ENCODE measurements at places on chromosomes 13 and 19. TPM values are rescaled to one million over a fixed set of nuclear protein-coding genes. Genes with fewer than 3 reads are reported as not detected.

GRCh38 chr13:69477451-69477850, 630.2 kb upstream of the ATXN8OS start:
- DNase-seq, result no peak

GRCh38 chr13:74077375-74077774, 56.8 kb downstream of the KLF12 start:
- DNase-seq, result no peak

GRCh38 chr13:25958986-25959385, 92.8 kb downstream of the SHISA2 start:
- no peak for DNase-seq

- DNase-seq, result no peak
Measured at GRCh38 chr13:111402441-111402840, 82.0 kb downstream of the TEX29 start.

DNA sequence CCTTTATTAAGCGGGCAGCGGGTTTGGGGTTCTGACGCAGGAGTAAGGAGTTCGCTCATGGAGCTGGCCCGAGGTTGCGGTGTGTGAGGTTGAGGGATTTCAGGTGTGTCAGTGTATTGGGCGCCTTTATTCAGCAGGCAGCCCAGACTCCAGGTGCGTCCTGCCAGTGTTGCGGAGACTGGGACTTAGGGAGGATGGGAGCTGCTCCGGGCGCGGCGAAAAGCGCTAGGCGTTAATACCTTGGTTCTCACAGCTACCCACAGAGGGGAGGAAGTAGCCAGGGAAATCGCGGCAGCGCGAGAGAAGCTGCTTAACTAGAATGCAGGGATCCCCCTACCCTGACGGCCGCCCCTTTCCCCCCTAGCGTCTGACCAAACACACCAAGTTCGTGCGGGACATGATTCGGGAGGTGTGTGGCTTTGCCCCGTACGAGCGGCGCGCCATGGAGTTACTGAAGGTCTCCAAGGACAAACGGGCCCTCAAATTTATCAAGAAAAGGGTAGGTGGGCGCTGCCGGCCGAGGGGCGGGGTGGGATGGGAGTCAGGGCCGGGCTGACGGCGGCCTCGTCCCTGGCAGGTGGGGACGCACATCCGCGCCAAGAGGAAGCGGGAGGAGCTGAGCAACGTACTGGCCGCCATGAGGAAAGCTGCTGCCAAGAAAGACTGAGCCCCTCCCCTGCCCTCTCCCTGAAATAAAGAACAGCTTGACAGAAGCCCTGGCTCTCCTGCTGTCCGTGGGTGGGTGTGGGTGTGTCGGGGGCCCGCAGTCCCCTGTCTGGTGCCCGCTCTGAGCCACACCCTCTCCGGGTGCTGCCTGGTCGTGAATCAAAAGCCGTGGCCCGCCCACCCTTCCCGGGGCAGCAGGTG, 1.1 kb downstream of the RPL36 start:
- peak; percentile 74 for DNase-seq

Gene DHX34
- 24.3 TPM for total RNA-seq

Gene NLRP9
- total RNA-seq, result not detected

GRCh38 chr19:47210689-47211316, 20.2 kb downstream of the BBC3 start:
- DNase-seq, result peak; percentile 85

- DNase-seq, result no peak
Measured at GRCh38 chr19:30165228-30165813, 206.9 kb upstream of the ZNF536 start.

Gene SLC15A1
- total RNA-seq, result not detected

Gene ZNF888
- total RNA-seq, result 15.3 TPM

- no peak for DNase-seq
Measured at GRCh38 chr13:60689571-60689970, 292.6 kb downstream of the TDRD3 start.

DNA sequence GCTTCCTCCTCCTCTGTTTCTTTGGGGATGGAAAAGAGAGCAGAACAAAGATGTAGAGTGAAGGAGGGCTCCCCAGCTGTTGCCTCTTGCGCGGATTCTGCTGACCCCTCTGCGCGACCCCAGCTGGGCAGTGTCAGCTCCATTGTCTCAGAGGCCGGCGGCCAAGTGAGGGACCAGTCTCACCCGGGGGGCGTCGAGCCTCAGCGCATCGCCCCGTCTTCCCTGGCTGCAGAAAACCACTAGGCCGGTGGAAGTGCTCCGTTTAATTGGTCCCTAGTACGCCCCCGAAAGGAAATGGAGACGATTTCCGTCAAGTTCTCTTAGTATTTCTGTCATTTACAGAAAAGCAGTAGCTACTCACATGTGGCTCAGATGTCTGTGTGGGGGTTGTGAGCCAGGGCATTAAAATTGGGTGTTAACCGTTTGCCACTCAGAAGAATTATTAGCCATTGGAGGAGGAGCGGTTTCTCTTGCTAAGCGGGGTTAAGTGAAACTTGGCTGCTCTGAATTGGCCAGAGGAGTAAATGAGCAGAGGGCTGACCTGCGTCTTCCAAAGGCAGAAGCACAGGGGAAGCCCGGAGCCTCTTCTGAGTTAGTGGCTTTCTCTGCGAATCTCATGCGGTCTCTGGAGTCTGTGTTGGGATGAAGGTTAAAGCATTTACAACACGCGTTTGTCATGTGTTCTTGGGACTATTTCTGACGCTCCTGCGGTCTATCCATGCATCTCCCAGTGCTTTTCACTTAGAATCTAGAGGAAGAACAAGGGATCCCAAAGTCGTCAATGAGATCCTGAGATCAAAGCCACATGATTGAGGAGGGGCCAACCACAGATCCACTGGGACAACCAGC, 132.8 kb upstream of the MYO16 start:
- no peak for DNase-seq

- no peak for DNase-seq
Measured at GRCh38 chr19:14159059-14159458, 22.7 kb upstream of the ASF1B start.

Gene SCEL
- total RNA-seq, result not detected

Gene TRPC4
- total RNA-seq, result not detected

Gene PTBP1
- 304 TPM for total RNA-seq

Gene IGFL2
- not detected for total RNA-seq

- DNase-seq, result no peak
Measured at GRCh38 chr19:46478356-46478986, 7.1 kb upstream of the PNMA8A start.

DNA sequence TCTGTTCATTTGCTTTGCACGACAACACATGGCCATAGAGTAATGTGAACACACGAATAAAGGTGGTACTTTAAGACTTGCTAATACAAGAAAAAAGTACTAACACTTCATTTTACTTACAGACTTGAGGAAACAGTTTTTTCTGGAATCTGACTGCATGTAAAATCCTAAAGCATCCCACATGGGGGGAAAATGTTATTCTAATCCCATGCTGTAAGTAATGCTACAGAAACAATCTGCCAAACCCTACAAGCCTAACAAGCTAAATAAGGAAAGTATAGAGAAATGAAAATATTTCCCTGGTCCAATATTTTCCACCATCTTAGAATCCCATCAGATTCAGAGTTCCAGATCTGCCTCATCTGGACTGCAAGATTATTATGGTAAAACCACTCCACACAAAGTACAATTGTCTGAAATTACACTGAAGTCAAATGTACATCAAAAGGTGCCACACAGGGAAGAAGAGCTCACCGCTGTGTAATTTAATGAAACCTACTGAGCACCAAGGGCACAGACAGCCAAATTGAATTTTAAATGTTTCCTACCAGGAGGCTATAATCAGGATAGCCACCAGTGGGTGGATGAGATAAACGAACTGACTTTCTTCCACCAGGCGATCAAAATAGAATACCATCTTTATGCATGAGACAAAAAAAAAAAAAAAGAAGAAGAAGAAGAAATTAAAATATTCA, 22.0 kb downstream of the LHFPL6 start:
- DNase-seq, result no peak

DNA sequence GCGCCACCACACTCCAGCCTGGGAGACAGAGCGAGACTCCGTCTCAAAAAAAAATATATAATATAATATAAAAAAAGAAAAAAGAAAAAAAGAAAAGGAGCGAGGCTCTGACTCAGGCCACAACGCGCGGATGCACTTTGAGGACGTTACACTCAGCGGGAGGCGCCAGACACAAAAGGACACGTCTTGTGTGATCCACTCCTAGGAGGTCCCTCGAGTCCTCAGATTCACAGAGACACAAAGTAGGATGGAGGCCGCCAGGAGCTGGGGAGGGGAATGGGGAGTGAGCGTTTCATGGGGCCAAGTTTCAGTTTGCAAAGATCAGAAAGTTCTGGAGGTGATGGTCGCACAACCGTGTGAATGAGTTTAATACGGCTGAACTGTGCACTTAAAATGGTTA, 8.5 kb upstream of the ABHD17A start:
- DNase-seq, result no peak

- DNase-seq, result peak; percentile 90
Measured at GRCh38 chr19:52535771-52536447, 8.4 kb downstream of the ZNF808 start.

GRCh38 chr13:95335667-95336066, 34.4 kb upstream of the ABCC4 start:
- DNase-seq, result no peak

- DNase-seq, result no peak
Measured at GRCh38 chr19:7333198-7334118, 15.3 kb upstream of the ARHGEF18 start.

Gene STXBP2
- total RNA-seq, result 222 TPM

Gene ZNF564
- 35.8 TPM for total RNA-seq

GRCh38 chr19:42189133-42189532, 28.3 kb downstream of the DEDD2 start:
- no peak for DNase-seq

Gene RGCC
- total RNA-seq, result 6.5 TPM

- DNase-seq, result peak; percentile 78
Measured at GRCh38 chr19:2034729-2035589, 16.1 kb downstream of the MKNK2 start.

DNA sequence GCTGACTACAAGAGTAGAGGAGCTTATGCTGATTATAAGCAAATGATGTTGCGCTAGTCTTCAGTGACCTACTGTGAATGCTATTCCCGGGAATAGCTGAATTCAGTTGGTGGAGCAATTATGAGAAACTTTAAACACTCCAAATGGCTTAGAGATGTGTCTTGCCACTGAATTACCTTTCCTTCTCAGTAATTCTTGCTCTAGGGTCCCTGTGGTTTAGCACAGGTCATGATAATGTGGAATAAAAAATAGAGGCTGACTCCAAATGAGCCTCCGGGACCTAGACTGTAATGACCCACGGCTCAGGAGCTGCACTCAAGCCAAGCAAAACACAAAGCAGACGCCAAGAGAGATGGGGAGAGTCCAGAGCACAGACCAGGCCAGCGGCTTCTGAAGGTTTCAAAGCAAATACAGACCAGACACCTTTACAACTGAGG, 124.7 kb downstream of the RGCC start:
- no peak for DNase-seq

GRCh38 chr19:18097993-18098890, 664 bp downstream of the MAST3 start:
- DNase-seq, result no peak

DNA sequence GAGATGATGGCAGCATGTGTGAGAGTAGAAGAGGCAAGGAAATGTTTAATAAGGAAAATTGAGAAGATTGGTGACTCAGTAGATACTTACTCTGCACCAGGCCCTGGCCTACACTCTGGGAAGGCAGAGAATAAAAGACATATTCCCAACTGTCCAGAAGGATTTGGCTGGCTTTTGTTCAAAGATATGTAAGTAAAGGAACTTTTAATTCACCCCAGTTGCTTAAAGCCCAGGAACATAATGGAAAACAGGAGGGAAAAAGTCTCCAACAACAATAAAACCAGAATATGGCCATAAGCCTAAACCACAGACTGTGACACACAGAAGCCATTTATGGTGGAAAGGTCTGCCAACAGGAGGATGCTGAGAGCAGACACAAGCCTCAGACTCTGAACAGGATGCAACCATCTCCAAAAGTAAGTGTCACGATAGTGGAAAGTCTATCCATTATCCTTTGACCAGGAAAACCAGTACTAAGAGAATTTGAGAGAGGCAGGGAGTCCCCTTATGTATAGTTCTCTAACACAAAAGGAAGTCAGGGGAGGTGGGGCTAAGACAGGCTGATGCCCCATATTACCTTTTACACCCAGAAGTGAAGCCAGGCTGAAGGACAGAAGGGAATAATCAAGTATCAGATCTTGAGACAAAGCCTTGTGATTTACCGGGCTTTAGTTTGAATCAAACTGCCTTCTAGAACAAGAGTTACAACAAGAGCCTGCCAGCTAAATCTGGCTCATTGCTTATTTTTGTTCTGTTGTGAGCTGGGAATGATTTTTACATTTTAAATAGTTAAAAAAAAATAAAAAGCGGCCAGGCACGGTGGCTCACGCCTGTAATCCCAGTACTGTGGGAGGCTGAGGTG, 169.5 kb upstream of the STARD13 start:
- no peak for DNase-seq

GRCh38 chr13:99214232-99214631, 13.6 kb downstream of the UBAC2 start:
- DNase-seq, result peak; percentile 42

GRCh38 chr19:4745986-4746385, 22.3 kb upstream of the DPP9 start:
- DNase-seq, result no peak

DNA sequence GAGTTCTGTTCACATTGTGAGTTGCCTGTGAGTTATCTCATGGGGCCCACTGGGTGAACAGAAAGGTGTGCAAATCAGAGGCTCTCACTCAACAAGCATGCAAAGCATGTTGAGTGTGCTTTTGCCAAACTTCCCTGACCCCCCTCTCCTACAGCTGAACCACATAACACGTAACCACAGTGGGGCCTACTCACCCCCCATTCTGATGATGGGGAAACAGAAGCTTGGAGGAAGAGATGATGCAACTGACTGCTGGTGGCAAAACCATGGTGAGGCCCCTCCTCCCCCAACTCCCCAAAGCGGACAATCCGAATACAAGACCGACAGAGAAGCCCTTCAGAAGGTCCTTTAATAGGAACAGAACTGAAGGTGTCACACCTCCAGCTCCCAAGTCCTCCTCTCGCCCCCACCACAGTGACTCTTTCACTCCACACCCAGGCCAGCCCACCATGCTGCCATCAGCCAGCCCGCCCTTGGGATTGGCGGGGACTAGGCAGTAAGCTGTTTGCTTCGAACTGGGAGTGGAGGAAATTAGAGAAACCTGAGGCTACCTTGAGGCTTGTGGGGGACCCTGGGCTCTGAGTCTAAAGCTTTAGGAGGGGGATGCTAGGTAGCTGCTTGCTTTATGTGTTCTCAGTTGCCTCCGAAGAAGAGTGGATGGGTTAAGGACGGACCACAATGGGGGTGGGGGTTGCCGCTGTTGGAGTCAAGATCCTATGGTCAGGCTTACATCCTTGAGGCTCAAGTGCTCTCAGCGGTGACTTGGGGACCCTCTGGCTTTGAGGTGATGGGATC, 3.8 kb downstream of the ZNF784 start:
- DNase-seq, result no peak

DNA sequence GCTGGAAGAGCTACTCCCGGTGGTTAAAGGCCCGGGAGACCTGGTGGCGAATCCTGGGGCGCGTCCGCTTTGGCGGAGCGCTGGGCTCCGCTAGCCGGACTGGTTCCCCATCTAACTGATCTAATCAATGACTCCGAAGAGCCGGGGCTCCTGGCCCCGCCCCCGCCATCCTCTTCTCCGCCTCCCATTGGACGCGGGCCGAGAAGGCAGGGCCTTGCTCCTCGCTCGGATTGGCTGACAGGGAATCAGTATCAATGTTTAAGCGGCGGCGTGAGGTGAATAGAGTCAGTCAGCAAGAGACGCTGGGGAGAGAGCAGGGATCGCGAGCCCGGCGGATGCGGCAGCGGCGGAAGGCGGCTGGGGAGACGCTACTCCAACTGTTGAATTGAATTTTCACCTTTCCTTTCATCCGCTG, 1.7 kb upstream of the PCDH17 start:
- peak; percentile 24 for DNase-seq
